Activated naive CD4-positive, alpha-beta T cell treated with Interleukin-2 at 50 U/mL for 16 hours (primary cell): ENCODE measurements at places on chromosomes 12 and 14.

DNA sequence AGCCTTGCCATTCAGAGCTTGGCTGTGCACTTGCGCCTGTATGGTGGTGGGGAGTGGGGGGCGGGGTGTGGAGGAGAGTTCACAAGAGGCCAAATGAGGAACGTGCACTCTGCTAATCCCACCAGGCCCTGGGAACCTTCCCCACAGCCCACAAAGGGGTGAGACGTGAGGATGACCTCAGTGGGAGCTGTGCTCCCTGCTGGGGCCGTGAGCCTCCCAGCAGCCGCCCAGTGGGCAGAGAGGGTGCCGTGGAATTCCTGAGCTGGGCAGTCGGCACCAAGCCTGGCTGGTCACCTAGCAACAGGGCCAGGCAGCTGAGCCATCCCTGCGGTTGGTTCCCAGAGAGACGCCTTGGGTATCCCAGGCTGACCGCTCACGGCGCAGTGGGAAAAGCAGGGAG lies 53.7 kb downstream of the CCNK start:
- no peak for DNase-seq

- no peak for DNase-seq
Measured at GRCh38 chr12:43480591-43480990, 71.4 kb downstream of the ADAMTS20 start.

- no peak for DNase-seq
Measured at GRCh38 chr12:15033641-15034040, 60.8 kb downstream of the PDE6H start.

GRCh38 chr12:117236456-117237001 lies 46.3 kb upstream of the FBXO21 start:
- DNase-seq, result peak; percentile 67
